Hepatocyte (in vitro differentiated cells): ENCODE measurements at places on chromosomes 7 and 10. TPM values are rescaled to one million over a fixed set of nuclear protein-coding genes. Genes with fewer than 3 reads are reported as not detected.

- H3K4me1 ChIP-seq: peaks cover 10% of the 10 kb centered on the region
- peaks cover 74% of the 10 kb centered on the region for H3K27me3 ChIP-seq
- DNase-seq: no peak
- H3K36me3 ChIP-seq: no peaks in the 10 kb centered on the region
Observed at GRCh38 chr10:92696606-92697383, 7.0 kb downstream of the HHEX start.

DNA sequence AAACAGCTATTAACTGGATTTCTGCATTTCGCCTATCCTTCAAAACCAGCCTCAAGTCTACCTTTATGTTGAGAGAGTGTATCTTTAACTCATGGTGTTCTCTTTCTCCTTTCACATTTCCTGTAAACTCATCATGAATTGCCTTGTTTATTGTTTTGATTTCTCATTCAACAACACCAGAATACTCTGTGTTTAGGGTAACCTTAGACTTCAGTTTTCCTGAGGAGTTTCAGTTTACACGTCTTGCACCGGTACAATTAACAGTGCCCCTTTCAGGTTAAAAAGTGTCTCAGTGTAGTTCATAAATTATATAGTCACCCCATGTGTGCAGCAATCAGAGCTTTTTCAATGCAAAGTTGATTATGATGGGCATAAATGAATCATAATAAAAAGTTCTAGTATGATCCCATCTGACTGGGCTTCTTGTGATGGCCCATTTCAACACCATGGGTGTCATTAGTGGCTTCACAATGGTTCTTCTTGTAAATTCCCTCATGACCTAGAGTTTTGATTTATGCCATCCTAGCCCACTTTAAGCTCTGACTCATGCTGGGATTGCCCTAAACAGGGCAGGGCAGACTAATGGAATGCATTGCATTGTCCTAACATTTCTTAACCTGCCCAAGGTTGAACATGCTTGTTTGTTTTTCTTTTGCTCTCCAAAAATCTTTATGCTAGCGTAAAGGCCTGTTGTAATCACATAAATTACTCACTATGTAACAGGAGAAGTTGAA lies 22.0 kb downstream of the ITGB8 start:
- DNase-seq: peak; percentile 44
- no peaks in the 10 kb centered on the region for H3K36me3 ChIP-seq
- H3K4me1 ChIP-seq: peaks cover 23% of the 10 kb centered on the region
- H3K27ac ChIP-seq: peak overlapping the region; percentile 71
- H3K27me3 ChIP-seq: no peaks in the 10 kb centered on the region

DNA sequence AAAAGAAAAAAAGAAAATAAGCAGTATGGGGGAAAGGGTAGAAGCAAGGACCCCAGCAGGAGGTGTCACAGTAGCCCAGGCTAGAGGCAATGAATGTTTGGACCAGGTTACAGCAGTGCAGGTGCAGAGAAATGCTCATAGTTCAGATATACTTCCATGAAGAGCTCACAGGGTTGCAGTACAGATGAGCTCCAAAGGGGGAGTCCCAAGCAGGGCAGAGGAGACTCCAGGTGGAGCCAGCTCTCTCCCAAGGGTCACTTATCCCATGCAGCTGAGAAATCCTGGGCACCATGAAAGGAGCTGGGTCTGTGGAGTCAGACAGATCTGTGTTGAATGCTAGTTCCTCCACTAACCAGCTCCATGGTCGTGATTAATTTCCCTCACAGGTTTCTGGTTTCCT lies 174.9 kb downstream of the C7orf25 start:
- no peak overlapping the region for H3K27ac ChIP-seq
- DNase-seq: no peak
- H3K4me3 ChIP-seq: no peak overlapping the region
- no peaks in the 10 kb centered on the region for H3K4me1 ChIP-seq
- no peaks in the 10 kb centered on the region for H3K36me3 ChIP-seq
- no peaks in the 10 kb centered on the region for H3K27me3 ChIP-seq

The PLEKHS1 gene
- 0.23 TPM in 1 of 2 replicates, not detected in the other for total RNA-seq

The UCN3 gene
- total RNA-seq: not detected in 2 replicates

The AZGP1 gene
- total RNA-seq: 46.1 and 52.6 TPM in 2 replicates
